ENCODE measurements at places on chromosomes 2 and 18.

- no peak for DNase-seq
Measured at GRCh38 chr2:42464631-42465030, 29.2 kb downstream of the KCNG3 start.

- DNase-seq = no peak
Measured at GRCh38 chr2:189557373-189557772, 23.2 kb downstream of the SLC40A1 start.

GRCh38 chr2:75142081-75142480, 57.2 kb downstream of the TACR1 start:
- no peak for DNase-seq

- peak; percentile 38 for DNase-seq
Measured at GRCh38 chr18:46265196-46266156, 161.3 kb downstream of the HAUS1 start.

- DNase-seq = no peak
Measured at GRCh38 chr2:237724811-237725478, 73.6 kb upstream of the RBM44 start.

DNA sequence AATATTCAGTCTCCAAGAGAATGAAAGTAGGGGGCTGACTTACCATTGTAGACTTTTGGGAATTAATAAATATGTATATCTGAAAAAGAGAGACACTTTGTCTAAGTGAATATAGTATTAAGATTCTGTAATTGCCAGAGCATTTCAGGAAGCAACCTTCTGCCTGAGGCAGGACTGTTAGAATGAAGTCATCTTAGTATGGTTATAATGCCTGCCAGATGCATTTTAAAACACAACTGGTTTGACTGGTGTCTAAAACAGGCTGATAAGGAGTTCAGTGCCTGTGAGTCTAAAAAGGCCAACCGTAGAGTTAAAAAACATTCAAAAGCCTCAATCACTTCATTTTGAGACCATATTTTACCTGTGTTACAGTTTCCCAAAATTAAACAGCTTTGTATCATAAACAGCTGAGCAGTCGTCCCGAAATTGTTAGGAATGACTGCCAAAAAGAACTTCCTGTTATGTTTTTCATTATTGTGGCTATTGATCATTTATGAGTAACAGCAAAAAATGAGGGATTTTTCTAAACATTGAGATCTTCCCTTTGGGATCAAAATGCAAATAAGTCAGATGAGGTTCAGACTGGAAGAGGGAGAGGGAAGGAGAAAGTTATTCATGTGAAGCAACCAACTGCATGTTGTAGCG, 443.9 kb downstream of the PID1 start:
- no peak for DNase-seq

GRCh38 chr18:4510711-4511110, 55.6 kb upstream of the DLGAP1 start:
- DNase-seq = peak; percentile 35

DNA sequence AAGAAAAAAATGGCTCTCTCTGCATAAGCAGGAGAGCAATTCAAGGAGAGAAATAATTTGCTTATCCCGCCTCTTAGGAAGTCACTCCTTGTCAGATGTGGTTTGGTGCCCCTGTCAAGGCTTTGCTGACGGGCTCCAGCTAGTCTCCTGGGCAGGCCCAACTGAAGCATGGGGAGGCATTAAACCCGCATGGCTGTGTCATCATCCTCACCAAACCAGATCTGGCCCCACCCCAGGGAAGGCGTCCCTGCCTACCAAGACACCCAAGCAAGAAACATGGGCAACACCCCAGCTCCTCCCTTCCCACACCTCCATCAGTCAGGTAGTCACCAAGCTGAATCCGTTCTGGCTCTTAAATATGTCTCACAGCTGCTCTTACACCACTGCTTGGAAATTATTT, 108.0 kb downstream of the SGPP2 start:
- DNase-seq = no peak

- no peak for DNase-seq
Measured at GRCh38 chr2:216770717-216771116, 75.4 kb upstream of the IGFBP5 start.

- DNase-seq = peak; percentile 18
Measured at GRCh38 chr2:240965296-240965904, 33.0 kb upstream of the SNED1 start.

DNA sequence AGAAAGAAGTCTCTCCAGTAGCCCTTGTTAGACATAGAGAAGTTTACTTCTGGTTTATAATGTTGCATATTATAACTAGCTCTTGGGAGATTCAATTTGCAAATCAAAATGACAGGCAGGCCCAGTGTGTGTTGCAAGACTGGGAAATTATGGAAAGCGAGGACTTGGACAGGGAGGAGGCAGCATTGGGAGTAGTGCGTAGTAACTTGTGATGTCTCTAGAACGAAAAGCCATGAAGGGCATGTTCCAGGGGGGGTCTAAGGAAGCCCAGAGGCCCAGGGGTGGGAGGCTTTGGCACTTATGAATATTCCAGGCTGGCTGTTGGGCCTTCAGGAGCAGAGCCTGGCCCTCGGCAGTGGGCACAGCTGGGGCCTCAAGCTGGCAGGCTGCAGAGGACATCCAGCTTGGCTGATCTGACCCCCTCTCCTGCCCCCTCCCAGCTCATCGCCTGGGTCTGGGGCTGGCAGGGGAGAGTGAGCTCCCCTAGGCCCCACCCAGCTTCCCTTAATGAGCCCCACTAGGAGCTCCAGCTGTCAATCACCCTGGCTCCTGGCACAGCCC, 55.3 kb upstream of the TCF7L1 start:
- no peak for DNase-seq

GRCh38 chr18:7754725-7755181, 187.6 kb downstream of the PTPRM start:
- no peak for DNase-seq

GRCh38 chr18:68438983-68439382, 275.9 kb downstream of the TMX3 start:
- no peak for DNase-seq

GRCh38 chr2:25917832-25918231, 39.5 kb upstream of the ASXL2 start:
- DNase-seq = no peak

DNA sequence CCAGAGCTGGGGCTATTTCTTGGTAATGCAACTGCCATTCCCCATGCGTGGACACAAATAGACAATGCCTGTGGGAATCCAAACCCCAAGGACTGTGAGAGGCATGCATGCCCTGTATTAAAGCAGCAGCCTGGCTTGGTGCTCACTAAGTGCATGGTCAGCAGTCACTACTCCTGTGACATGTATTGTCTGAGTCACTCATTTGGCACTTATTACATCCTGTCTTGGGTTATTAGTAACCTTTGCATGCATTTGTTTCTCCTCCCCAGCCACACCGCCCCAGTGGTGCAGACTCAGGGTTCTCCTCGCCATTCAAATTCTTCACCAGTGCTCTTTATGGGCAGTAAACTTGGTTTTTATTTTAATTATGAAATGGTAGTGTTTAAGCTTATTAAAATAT, 30.2 kb downstream of the PRKCE start:
- DNase-seq = no peak

DNA sequence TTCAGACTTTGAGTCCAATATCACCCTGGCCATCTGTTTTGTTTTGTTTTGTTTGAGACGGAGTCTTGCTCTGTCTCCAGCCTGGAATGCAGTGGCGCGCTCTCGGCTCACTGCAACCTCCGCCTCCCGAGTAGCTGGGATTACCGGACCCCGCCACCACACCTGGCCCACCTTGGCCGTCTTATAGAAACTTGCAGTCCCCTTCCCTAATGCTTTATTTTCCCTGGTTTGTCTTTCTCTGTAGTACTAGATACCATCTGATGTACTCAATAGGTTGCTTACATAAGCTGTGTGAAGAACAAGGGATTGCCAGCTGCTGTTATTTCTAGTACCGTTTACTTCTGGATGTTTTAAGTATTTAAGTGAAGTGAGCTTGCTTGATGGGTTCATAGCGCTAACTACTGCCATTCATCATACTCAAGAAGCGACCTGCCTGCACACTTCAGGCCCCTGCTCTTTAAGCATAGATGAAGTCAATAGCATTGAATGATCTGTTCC, 1.2 kb downstream of the RPL31 start:
- no peak for DNase-seq

- DNase-seq = no peak
Measured at GRCh38 chr2:154640000-154640399, 58.5 kb upstream of the KCNJ3 start.

- peak; percentile 35 for DNase-seq
Measured at GRCh38 chr18:36499938-36500337, 202.4 kb downstream of the FHOD3 start.

GRCh38 chr18:74019864-74020263, 127.8 kb downstream of the FBXO15 start:
- DNase-seq = no peak

- no peak for DNase-seq
Measured at GRCh38 chr2:189363559-189363958, 77.7 kb upstream of the WDR75 start.

DNA sequence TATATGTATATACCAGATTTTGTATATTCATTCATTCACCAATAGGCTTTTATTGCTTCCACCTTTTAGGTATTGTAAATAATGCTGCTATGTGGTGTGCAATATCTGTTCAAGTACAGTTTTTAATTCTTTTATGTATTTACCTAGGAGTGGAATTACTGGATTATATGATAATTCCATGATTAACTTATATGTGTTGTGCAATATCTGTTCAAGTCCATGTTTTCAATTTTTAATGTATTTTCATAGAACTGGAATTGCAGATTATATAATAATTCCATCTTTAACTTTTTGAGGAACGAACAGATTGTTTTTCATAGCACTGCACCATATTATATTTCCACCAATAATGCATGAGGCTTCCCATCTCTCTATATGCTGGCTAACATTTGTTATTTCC, 50.6 kb upstream of the L3MBTL4 start:
- DNase-seq = no peak

- no peak for DNase-seq
Measured at GRCh38 chr2:178258916-178259315, 64.6 kb downstream of the OSBPL6 start.

DNA sequence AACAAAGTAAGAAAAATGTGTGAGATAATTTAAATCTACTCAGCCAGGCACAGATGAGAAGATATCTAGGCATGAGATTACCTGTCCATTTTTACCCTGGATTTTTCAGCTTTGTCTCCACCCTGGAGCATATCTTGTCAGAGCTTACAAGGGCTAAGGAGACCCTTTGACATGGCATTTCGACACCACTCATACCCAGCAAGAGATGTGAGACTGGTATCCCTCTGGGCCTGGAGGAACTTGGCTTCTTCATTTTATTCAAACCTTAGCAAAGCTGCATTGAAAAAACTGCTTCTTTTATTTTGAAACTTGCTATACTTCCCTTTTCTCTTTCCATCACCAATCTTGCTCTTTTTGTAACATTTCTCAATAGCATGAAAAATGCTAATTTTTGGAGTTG, 194.9 kb upstream of the HNMT start:
- no peak for DNase-seq

- no peak for DNase-seq
Measured at GRCh38 chr2:36528766-36529392, 69.1 kb downstream of the FEZ2 start.

- no peak for DNase-seq
Measured at GRCh38 chr2:190714958-190715357, 66.1 kb downstream of the NAB1 start.

- DNase-seq = peak; percentile 74
Measured at GRCh38 chr2:39623917-39624316, 41.8 kb upstream of the TMEM178A start.

DNA sequence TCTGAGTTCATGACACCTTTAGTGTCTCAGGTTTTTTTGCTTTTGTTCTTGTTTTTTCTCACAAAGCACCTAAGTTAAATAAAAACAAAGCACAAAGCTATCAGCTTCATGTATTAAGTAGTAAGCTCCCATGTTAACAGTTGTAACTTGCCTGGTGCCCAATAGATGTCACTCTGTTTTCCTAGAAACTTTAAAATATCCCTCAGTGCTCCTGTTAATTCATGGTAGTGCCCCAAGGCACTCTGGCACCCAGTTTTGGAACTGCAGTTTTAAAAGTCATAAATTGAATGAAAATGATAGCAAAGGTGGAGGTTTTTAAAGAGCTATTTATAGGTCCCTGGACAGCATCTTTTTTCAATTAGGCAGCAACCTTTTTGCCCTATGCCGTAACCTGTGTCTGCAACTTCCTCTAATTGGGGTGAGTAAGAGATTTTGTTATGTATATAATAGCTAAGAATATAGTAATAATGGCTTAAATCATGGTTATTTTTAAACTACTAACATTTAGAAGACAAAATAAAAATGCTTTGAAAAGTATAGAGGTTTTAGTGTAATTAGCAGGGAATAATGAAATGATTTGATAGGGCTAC, 555.0 kb upstream of the TMEFF2 start:
- DNase-seq = no peak

- no peak for DNase-seq
Measured at GRCh38 chr2:98299211-98299905, 46.9 kb upstream of the CNGA3 start.

DNA sequence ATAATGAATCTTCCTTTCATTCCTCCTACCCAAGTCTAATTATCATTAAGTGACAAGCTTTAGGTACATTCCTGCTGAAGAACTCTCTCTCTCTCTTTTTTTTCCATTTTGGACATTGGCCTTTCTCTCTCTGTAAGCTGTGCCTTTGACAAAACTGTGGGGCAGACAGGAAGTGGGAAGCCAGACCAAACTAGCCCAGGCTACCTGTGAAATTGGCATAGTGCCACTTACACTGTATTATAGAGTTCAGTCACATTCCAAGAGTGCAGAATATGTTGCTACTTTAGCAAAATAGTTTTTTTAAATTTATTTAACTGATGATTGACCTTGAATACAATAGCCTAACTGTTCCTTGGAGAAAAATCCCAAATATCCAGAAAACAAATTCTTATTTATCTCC, 381.5 kb upstream of the ETAA1 start:
- DNase-seq = no peak

DNA sequence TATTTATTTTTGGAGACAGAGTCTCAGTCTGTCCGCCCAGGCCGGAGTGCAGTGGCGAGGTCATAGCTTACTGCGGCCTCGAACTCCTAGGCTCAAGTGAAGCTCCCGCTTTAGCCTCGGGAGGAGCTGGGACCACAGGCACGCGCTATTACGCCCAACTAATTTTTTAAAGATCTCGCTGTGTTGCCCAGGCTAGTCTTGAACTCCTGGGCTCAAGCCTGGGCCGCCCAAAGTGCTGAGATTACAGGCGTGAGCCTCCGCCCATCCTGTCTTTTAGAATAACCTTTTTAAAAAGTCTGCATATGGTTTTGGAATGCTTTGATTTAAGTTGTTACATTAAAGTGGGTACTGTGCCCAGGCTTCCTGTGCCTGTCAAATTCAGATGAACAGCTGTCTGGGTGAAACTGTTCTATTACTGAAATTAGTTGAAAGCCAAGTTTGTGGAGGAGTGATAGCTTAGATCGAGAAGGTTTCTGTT, 944 bp downstream of the RAB3GAP1 start:
- peak; percentile 18 for DNase-seq

GRCh38 chr2:28011322-28011737, 120.8 kb downstream of the BABAM2 start:
- DNase-seq = no peak
